ENCODE measurements at places on chromosomes 2 and 18.
A peak's percentile ranks its signal among the peaks of the same experiment; 100 is the strongest.

DNA sequence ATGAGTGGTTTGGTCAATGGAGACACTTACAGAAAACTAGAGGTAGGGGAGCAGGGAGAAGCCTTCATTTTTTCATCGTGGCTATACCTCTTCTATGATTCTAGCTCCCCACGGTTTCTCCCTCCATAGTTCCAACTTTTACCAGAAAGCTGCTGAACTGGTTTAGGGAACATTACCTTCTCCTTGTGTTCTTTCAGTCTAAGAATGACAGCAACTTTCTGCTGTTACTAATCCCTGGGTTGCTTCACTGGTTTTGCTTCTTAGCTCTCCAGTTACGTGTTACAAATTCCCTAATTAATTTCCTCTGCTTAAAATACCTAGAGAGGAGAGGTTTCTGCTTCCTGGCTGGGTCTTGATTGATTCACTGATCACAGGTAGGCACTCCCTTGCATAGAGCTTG, 499.9 kb downstream of the SLC4A3 start:
- DNase-seq: no peak

DNA sequence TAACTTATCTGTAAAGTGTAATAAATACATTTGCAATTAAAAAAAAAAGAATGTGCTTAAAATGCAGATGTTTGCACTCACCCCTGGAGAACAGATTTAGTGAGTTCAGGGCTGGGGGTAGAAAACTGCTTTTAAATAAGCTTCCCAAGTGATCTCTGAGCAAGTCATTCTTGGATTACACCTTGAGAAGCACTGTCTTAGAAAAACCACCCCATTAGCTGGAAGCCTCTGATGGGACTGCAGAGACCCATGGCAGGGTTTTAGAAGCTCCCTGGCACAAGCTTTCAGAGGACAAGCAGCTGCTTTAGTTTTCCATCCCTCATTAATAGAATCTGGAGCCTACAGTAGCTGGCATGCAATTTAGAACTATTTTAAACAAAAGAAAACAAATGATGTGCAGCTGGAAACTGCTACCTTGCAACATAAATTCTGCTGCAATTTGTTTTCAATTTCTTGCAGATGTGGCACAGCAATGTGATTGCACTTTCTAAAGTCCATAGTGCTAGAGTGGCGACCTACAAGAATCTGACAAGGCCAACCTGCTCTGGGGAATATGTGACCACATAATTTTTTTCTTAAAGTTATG, 141.5 kb downstream of the CDC42EP3 start:
- no peak for DNase-seq

- DNase-seq: peak; percentile 99
Measured at GRCh38 chr2:64831134-64831976, 157.8 kb upstream of the SLC1A4 start.

DNA sequence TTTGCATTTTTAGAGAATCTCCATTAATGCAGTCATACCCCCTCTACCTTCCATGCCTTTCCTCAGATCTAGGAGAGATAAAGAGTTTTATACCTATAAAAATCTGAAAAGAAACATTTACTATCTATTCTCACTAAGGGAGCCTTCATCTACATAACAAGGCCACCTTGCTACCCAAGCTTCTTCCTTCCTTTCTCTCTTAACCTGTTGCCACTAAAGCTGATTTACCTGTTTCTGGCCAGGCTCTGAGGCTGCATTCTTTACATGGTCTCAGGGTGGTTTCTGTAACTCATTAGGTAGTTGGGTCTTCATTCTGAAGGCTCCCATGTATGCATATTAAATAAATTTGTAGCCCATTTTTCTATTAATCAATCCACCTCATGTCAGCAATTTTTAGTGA, 391.6 kb downstream of the DLGAP1 start:
- no peak for DNase-seq

DNA sequence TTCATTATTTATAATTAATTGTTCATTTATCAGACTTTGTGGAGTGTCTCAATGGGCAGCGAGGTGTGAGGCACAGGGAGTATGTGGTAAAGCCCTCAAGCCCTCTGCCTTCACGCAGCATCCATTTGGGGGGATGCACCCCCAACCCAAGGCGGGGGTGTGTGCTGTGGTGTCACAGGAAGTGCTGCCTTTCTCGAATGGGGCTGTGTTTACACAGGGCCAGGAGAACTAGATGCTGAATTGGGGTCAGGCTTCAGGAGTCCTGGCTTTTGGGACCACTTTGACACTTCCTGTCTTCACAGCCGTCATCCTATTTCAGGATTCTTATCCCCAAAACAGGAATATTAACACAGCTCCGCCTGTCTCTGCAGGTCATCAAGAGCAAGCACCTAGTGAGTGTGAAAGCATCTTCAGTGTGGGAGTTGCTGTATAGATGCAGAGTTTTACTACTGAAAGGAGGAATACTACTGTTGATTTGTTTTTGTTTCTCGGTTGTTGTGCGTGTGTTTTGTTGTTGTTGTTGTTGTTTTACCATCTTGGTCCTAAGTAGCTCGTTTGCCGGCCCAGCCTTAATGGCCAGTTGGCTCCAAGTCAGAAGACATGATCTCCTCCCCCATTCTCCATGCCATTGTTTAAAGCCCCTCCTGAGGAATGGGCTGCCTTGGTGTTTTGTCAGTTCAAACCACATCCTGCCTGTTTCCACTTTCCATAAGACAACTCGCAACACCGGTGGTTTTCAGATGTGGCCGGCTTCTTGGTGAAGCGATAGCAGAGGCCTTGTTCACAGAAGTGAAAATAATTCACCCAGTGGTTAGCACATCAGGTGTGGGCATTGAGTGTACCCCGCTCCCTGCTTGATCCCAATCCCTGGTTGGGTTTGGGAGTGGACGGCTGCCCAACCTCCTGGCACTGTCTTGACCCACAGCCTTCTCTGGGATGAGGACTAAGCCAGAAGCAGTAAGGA, 221.3 kb downstream of the BCL2 start:
- no peak for DNase-seq

GRCh38 chr2:128520791-128521190, 202.1 kb upstream of the HS6ST1 start:
- DNase-seq: peak; percentile 75

GRCh38 chr2:71101656-71102055, 28.4 kb downstream of the MCEE start:
- peak; percentile 86 for DNase-seq

- DNase-seq: no peak
Measured at GRCh38 chr2:241798081-241798630, 10.8 kb upstream of the NEU4 start.

GRCh38 chr2:33051586-33052360, 105.0 kb downstream of the LTBP1 start:
- DNase-seq: peak; percentile 6

- peak; percentile 7 for DNase-seq
Measured at GRCh38 chr2:204019572-204020501, 83.3 kb downstream of the ICOS start.

- DNase-seq: no peak
Measured at GRCh38 chr2:28181801-28182200, 210.9 kb upstream of the FOSL2 start.

DNA sequence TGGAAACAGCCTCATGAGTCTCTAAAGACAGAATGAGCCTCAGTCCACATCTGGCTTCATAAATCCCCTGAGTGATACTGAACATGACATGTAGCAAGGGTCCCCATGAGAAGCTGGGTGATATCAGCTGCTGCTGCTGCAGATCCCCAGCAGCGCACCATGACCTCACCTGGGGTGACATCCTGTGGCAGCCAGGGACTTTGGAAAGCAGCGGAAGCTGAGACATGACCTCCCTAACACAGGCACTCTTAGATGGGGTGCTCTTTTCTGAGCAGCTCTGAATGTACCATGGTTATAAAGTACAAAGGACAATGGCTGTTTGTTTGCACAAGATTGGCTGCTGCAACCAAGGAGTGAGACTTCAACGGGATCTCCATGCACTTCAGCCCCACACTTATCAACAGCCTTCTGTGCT, 74.7 kb upstream of the TMEM200C start:
- DNase-seq: no peak

GRCh38 chr2:69724540-69725159, 17.3 kb upstream of the ANXA4 start:
- DNase-seq: peak; percentile 98

DNA sequence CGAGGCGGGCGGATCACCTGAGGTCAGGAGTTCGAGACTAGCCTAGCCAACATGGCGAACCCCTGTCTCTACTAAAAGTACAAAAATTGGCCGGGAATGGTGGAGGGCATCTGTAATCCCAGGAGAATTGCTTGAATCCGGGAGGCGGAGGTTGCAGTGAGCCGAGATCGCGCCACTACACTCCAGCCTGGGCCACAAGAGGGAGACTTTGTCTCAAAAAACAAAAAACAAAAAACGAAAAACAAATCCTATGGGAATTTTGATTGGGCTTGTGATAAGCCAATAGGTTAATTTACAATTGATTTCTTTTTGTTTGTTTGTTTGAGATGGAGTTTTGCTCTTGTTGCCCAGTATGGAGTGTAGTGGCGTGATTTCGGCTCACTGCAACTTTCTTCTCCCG, 24.2 kb upstream of the TOGARAM2 start:
- no peak for DNase-seq

Data from inflammatory macrophage treated with lipopolysaccharide for 1 hour (primary cell).